ENCODE measurements at places on chromosomes 2 and 18.

GRCh38 chr18:77208964-77209363 lies 40.7 kb upstream of the GALR1 start:
- DNase-seq, result peak; percentile 60

DNA sequence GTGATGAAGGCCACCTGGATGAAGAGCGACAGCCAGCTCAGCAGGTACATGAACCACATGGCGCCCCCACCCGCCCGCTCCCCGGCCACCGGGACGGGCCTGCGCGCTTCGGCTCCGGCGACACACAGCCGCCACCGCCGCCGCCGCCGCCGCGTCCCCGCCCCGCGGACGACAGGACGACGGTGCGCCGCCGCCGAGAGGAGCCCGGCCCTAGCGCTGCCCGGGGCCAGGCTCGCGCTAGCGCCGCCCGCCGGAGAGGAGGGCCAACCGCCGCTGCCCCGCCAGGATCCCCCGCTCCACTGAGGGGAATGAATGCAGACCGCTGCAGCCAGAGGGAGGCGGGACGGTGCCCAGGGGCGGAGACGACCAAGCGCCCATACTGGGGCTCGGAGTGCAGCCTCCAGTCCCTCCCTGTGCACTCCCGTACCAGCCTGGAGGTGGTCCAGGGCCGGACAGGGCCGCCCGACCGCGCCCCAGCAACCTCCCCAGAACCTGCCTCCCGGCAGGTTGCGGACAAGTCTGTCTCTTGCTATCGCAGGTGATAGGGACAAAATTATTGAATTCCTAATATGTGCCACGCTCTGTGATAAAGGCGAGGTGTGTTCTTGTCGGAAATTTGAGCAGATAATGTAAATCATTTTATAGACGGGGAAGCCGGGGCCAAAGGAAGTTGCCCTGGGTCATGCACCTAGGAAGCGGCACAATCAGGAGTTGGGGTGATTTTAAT lies at the start of gene TEX261:
TSS of gene TEX261 (minus strand) at position 175 of the 727 bp plus-strand sequence. CDS start at position 59, 116 bp downstream.
- peak; percentile 96 for DNase-seq

GRCh38 chr2:216030216-216030615 lies 16.9 kb upstream of the MREG start:
- DNase-seq, result no peak

DNA sequence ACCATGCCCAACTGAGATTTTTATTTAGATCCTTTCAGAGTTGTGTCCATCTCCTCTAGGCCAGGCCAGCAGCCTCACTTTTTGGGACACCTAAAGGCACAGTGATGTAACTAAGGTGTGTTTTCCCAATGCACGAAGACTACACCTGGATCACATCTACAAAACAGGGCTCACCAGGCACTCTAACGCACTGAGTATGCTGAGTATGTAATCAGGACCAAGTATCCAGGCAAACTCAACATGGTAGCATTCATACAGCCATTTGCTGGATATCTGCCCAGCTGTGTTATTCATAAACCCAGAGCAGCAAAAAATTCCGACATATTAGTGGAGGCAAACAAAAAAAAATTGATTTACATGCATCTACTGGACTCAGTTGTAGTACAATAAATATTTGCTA lies 33.8 kb downstream of the LPIN2 start:
- DNase-seq, result no peak

DNA sequence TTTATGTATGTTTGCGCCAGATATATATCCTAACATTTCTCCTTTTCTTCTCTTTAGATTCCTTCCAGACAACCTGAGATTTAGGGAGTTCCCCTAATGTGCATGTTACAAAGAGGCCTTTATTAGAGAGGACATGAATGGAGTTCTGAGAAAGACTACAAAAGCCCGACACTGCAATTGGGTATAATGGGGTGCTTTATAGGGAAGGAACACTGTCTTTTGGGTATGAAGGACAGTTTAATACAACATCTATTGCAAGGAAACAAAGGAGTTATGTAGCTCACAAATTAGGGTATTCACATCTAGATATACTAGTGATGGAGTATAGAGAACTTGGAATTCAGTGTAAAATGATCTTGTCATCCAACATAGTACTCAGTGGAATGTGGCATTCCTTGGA lies 383.8 kb downstream of the FIGN start:
- no peak for DNase-seq

DNA sequence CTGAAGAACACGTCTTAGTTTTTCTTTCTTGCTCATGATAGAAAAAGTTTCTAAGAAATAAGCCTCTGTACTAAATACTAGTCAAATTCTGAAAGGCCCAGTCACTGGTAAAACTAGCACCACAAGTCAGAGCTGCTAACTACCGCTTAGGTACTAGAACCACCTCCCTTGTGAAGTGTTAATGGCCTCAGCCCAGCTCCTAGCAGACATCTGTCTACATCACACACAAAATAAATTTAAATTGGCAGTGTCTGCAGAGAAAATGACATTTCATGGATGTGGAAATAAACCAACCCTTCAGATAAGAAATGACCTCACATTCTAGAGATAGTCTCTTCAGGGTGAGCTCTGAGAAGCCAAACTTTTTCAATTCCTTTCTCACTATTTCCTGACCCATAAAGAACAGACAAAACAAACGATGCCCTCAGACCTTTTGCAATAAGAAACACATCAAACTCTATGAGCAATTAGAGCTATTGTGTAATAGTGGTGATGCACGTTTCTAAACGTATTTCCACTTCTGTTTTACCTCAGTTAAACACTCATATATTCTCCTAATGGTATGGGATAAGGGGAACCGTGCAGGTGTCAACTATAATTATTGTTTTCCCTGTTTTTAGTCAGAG lies 70.3 kb upstream of the DSG1 start:
- no peak for DNase-seq

DNA sequence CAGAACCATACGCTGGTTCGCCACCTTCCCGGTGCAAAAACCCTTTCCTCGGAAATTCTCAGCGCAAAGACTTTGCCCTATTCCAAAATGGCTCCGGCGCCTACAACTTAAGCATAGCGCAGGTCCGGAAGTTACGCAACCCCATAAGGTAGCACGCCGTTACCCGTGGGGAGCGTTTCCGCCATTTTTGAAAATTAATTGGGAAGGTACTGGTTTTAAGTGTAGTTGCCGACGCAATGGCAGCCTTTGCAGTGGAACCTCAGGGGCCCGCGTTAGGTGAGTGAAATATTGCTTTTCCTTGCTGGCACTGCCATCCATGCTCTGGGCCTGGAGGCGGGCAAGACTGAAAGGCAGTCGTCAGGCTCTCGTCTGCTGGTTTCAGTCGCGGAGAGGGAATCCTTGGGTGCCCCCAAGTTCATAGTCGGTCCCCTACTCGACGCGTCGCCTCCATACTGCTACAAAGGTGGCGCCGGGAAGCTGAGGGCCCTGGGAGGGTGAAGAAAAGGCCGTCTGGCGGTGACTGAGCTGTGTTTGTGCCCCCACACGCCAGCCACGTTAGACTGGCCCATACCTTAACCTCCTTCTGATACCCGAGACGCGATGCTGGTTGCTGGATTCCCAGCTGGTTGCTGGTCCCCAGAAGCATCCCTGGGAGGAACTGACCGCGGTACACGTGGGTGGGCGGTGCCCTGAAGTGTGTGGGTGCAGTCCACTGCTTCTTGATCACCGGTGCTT lies at the start of gene NUP35:
TSS of gene NUP35 (plus strand) at position 222 of the 735 bp plus-strand sequence. CDS start at position 237, 15 bp downstream.
- DNase-seq, result peak; percentile 77

- DNase-seq, result peak; percentile 47
Measured at GRCh38 chr2:204177977-204178522, 241.5 kb downstream of the ICOS start.

DNA sequence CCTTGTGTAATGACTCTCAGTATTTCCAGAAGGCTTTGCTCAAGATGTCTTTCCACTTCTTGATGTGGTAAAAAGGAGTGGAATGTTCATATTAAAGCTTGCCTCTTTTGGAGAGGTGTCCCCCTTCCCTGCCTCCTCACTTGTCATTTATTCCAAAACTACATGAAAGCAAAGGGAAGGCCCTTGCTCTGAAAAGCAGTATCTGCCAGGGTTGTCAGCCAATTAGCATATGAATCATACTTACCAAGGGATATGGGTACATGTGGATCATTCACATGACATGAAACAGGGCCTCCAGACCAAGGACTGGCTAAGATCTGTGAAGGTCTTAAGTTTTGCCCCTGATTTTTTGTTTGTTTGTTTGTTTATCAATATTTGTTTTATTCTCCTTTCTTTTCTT lies 31.3 kb downstream of the ANXA4 start:
- no peak for DNase-seq

DNA sequence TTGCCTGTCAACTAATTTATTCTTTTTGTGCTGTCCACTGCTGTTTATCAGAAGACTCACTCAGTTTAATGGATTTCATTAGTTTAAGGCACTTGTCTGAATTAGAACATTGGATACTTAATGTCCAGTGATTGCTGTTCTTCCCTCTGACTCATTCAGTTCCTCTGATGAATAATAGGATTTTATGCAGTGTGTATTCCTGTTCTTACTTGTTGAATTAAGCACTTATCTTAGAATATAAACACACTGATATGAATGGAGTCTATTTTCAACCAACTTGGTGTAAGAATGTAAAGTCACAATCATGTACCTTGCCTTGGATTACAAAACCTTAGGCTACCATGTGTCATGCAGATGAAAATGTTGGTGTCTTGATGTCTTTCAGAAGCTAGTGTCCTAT lies 87.0 kb upstream of the PROKR1 start:
- no peak for DNase-seq

DNA sequence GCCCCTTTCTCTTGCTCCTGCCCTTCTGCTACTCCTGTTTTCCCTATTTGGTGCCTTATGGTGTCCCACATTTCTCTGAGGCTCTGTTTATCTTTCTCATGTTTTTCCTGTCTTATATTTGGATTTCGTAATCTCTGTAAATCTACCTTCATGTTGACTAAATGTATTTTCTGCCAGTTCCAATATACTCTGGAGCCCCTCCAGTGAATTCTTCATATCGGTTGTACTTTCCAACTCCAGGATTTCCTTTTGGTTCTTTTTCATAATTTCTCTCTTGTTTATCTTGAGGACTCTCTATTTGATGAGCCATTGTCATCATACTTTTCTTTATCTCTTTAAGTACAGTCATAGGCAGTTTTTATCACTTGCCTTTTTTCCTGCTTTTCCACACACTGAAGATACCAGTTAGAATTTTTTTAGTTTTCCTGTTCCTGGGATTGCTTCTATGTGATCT lies 19.1 kb downstream of the SCLY start:
- no peak for DNase-seq

DNA sequence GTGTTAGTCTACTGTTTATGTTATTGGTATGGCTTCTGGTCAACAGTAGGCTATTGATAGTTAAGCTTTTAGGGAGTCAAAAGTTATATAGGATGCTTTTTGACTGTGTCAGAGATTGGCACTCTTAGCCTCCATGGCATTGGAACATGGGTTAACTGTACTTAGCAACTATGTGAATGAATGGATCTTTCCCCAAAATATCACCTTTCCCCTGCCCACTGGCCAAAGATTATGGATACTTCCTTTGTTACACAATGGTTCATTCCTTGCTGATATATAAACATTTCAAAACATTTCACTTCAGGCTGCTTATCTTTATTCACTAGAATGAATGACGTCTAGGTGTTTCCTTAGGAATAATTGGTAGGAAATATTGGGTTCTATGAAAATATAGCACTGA lies 62.1 kb upstream of the DOCK10 start:
- DNase-seq, result no peak

DNA sequence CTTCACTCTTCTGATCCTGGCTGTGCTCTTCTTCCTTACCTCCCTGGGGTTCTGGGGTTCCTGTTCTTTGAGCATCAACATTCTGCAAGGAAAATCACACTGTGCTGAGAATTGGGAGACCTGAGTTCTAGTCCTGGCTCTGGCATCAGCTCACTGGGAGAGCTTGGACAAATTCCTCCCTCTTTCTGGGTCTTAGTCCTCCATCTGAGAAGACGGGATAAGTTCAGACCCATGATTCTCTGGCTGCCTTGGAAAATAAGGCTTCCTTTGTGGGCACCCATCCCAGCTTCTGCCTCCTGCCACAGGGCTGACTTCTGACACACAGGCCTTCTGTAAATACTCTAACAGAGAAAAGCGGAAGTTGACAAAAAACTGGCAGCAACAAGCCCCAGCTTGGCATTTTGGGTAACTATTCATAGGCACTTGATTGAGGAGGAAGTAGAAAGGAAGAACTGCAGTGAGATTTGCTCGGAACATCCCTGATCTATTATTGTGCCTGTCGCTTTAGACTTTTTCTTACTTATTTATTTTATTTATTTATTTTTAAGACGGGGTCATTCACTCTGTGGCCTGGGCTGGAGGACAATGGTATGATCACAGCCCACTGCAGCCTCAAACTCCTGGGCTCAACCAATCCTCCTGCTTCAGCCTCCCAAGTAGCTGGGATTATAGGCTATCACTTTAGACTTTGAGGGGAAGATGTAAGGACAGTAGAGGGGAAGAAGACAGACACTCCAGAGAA lies 7.9 kb downstream of the PCBP1 start:
- no peak for DNase-seq
